ENCODE measurements at places on chromosomes 3 and 15.

DNA sequence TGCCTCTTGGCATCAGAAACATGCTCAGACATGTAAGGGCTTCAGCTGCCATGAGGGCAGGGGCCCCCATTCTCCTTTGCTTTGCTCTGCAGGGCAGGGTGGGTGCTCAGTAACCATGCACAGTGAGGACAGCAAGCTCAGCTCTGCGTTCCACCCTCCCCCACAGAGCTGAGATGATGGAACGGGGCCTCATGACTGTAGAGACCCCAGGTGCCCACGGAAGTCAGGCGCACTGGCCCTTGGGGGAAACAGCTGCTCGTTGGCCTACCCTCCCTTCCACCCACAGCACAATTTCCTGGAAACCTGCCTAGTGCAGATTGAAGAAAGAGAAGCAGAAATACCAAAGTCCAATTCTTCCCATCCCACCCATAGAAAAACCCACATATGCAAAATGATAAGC lies 10.5 kb downstream of the CTXND1 start:
- peak; percentile 32 for DNase-seq

DNA sequence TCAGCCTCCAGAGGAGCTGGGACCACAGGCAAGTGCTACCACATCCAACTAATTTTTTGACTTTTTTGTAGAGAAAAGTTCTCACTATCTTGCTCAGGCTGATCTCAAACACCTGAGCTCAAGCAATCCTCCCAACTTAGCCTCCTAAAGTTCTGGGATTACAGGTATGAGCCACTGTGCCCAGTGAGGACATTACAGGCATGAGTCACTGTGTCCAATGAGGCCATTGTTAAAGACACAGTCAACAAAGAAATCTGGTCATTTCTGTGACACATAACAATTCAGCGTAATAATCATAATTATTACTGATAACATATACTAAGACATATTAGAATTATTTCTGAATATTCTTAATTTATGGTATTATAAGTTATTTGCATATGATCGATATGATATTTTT lies 463.4 kb upstream of the NDN start:
- DNase-seq: no peak

DNA sequence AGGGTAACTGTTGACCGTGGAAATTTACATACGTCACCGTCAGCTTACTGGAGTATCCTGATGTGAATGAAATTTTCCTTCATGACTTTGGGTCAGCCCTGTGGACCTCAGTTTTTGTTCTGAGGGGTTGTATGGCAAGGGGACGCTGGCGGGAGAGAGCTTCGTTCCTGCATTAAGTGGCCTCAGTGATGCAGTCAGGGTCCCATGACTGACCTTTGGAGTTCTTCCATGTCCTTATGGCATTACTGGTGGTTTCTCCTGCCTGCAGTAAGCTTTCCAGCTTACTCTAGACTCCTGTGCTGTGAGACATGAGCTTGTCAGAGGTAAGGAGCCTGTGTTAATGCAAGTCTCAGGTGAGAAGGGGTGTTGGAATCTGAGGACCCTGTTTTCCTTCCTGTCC lies 1.8 kb downstream of the CD276 start:
- no peak for DNase-seq

DNA sequence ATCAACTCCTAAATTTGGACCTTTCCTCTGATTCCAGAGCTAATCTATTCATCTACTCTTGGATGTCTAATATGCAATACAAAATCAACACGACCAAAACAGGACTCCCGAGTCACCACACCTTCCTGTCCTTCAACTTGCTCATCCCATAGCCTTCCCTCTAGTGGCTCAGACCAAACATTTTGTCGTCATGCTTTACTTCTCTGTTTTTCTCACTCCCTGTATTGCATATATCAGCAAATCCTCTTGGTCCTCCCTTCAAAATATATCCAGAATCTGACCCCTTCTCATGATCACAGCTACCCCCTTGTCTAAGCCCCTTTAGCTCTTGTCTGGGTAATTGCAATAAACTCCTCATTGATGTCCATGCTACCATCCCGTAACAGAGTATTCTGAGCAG lies 30.5 kb upstream of the DCP1A start:
- DNase-seq: peak; percentile 12

GRCh38 chr3:24680214-24680967 lies 185.7 kb upstream of the THRB start:
- peak; percentile 86 for DNase-seq

- peak; percentile 88 for DNase-seq
These were observed 103.3 kb upstream of the PRTG start for GRCh38 chr15:55846116-55846707.

DNA sequence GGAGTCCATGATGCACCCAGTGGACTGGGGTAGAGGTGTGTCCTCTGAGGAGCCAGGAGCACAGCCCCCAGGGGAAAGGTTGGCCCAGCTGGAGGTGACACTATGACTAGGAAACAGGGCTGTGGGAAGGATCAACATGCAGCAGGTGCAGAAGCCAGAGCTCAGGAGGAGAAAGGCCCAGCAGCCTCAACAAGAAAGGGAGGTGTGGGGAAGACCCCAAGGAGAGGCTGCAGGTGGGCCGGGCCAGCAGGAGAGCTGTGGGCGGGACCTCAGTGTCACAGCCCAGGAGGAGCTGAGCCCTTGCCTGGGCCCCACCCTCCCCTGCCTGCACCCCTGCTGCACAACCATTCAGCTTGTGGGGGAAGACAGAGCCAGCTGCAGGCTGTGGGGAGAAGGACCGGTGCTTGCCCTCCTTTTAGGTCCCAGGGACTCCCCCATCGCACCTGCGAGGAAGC lies 18.4 kb upstream of the KLF13 start:
- DNase-seq: no peak

DNA sequence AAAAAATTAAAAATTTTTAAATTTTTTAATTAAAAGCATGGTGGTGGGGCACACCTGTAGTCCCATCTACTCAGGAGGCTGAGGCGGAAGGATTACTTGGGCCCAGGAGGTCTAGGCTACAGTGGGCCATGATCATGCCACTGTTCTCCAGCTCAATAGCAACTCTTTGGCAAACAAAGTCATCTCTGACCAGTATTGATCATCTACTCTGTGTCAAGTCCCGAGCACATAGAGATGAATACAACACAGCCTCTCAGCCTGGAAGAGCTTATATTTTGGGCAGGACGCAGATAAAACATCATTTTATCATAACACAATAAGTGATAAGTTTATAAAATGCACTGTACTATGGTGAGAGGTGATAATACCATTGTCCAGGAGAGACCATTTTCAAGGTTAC lies 281.6 kb upstream of the GADL1 start:
- DNase-seq: no peak

- no peak for DNase-seq
These were observed 62.4 kb upstream of the NPHP3 start for GRCh38 chr3:132784502-132785025.

- DNase-seq: no peak
These were observed 100.4 kb upstream of the SEMA6D start for GRCh38 chr15:47616876-47617275.

DNA sequence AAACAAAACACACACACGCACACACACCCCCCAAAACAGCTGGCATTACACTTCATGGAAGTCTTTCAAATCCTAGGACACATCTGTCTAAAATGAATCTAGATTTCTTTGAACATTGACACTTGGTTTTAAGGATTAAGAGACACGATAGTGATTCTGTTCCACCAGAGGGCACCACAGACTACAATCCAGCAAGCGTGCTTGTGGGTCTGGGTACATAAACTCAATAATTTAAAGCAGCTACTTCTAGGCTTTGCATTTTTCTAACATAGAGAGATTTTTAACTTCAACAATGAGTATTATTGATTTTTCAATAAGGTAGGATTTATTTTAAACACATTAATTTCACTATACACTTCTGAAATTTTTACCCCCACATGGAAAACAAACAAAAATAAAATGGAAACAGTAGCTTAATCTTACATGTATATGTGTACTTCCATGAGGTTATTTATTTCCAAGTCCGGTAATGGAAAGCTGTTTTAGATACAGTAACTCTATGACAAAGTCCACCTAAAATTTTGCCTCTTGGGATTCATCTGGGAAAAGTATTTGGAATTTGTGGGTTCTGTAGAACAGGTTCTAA lies 564.0 kb upstream of the TGFBR2 start:
- DNase-seq: peak; percentile 87

GRCh38 chr15:62066663-62067447 lies at the start of gene C2CD4A:
C2CD4A (plus strand) TSS chr15:62066977; CDS start chr15:62067614, 637 bp downstream.
- DNase-seq: peak; percentile 71

- no peak for DNase-seq
These were observed 5.0 kb downstream of the SLC28A1 start for GRCh38 chr15:84889313-84889990.
